ENCODE measurements at places on chromosomes 1 and 21.

- DNase-seq, result no peak
These were observed 303.6 kb downstream of the LMO4 start for GRCh38 chr1:87632232-87632631.

DNA sequence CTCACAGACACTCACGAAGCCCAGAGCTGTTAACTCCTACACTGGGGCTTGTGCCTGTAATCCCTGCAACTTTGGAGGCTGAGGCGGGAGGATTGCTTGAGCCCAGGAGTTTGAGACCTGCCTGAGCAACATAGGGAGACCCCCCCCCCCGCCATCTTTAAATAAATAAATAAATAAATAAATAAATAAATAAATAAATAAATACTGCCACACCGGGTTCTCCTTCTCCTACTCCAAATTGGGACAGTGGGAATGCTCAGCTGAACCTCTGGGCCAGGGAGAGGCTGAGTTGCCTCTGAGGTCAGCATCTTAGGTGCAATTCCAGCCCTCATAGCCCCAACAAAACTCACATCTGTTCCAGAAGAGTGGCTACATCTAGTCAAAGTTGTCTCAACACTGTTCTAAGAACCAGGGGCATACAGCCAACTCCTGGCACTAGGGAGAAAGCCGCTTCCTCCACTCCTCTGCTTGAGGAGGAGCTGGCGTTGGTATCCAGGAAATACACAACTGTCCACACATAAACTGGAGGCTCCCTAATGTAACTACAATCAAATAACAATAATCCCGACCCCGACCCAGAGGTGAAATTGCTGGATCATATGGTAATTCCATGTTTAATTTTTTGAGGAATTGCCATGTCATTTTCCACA is 27.0 kb downstream of the C1orf216 start:
- DNase-seq, result no peak

- no peak for DNase-seq
These were observed 99.0 kb upstream of the C1orf105 start for GRCh38 chr1:172321451-172321850.

- DNase-seq, result no peak
These were observed 100.0 kb upstream of the AJAP1 start for GRCh38 chr1:4554271-4554865.

- DNase-seq, result no peak
These were observed 11.4 kb downstream of the PRKACB start for GRCh38 chr1:84155517-84155916.

Data from activated CD4-positive, alpha-beta T cell treated with anti-CD3 and anti-CD28 coated beads, Interleukin-2, amount 50 U/mL, for 24 hours (primary cell).